AG09319 (cell line): ENCODE measurements at places on chromosomes 1 and 21.

- DNase-seq = no peak
Observed at GRCh38 chr1:244180256-244180655, 129.2 kb downstream of the ZBTB18 start.

GRCh38 chr1:236686815-236687160 lies 489 bp downstream of the ACTN2 start:
- DNase-seq = no peak

DNA sequence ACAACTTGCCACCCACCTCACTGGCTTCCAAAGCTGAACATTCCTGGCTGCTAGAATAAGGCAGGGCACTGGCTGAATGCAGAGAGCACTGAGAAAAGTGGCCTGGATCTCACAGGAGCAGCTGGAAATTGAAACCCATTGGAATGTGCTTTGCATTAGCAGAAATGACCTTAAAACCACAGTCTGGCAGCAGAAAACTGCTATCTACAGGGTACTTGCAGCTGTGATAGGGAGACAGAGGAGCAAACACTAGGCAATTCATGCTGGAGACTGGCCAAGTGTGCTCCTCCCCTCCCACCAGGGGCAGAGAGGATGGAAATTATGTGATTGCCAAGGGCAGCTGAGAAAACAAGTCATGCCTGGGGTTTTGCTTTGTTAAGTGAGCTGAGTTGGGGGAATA lies 47.2 kb downstream of the HSD3B1 start:
- DNase-seq = peak; percentile 38

- no peak for DNase-seq
Observed at GRCh38 chr1:202283991-202284390, 57.7 kb downstream of the UBE2T start.

DNA sequence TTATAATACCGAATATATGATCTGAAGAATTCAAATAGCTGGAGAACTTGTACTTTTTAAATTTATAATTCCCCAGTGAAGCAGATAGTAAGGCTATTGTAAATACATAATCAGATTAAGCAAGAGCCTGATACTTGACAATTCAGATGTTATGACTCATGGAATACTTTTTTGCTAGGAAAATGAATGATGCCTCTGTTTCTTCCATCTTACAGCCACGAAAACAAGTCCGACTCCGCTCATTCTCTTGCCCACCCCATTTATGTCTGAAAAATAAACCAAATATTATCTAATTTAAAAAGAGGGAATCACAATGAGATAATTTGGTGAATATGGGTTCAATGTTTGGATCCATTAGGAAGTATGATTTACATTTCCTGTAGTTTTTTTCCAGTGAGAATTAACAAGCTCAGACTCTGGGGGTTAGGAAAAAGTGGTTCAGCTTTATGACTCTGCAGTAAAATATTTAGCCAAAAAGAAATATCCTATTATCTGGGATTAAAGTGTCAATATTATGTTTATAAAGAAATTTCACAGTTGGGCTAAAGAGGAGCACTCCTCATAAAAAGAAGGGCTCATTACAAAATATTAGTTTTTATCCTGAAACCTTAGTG lies 50.4 kb upstream of the DAB1 start:
- no peak for DNase-seq

DNA sequence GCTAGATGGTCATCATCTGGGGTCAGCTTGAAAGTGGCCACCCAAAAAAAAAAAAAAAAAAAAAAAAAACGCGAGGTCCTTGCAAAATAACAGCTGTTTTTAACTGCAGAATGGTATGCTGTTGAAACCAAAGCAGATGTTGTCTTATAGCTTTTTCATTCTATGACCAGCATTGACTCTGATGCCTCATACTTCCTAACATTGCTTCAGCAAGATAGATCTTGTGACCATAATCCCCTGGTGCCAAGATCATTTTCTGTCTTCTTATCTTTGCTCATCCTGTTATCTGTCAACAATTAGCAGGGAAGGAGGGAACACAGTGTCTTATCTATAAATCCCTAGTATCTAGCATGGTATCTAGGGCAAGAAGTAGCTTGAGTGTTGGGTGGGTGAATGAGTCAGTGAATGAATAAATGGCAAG lies 181.5 kb downstream of the PLPP3 start:
- peak; percentile 47 for DNase-seq

DNA sequence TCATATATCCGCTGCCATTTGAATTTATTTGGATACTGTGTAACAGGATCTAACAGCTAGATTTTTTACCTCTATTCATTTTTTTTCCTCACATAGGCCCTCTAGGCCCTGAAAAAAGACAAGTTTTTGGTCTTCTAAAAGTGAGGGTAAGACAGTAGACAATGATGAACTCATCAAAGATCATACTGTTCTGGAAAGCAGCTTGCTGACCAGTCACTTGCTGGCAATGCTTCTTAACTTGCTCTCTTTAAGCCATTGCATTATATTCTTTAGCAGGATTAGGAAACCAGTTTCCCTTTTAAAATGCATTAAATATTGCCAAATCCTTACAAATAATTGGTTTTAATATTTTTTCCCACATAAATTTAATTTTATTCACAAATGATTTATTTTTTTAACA lies 65.5 kb downstream of the SYT14 start:
- no peak for DNase-seq

DNA sequence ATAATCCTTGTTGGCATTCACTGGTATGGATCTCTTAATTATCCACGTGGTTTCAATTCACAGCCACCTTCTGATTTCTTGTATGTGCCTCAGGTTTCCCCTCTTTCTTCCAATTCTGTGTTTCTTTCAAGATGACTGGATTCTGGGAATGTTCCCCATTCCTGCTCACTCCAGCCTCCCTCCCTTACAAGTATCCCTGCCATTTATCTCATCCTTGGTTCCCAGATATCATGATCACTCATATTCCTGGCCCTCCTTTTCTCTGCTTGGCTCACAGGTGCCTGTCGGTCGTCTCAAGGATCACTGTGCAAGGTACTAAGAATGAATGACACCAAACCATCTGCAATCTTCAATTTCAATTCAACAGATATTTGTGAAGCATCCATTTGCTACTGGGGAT lies 279.2 kb downstream of the ASTN1 start:
- DNase-seq = no peak

DNA sequence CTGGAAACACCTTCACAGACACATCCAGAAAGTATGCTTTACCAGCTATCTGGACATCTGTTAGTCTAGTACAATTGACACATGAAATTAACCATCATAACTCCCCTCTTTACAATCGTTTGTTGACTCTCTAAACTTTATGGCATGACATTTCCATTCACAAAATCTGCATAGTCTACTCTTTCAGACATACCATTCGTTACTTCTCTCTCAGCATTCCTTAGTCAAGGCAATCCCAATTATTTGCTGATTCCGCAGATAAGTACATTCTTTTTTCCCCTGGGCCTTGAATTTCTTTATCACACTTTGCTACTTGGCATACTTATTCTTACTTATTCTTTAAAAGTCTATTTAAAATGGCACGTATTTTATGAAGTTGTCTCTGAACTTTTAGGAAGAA lies 15.1 kb upstream of the CRB1 start:
- no peak for DNase-seq

GRCh38 chr1:212791261-212791675 lies 309 bp downstream of the NSL1 start:
- DNase-seq = peak; percentile 36

GRCh38 chr1:156437037-156437867 lies 63.3 kb downstream of the MEF2D start:
- no peak for DNase-seq

- DNase-seq = no peak
Observed at GRCh38 chr1:225470211-225471108, 42.6 kb upstream of the LBR start.

GRCh38 chr21:39527664-39528381 lies 76.1 kb downstream of the SH3BGR start:
- no peak for DNase-seq

DNA sequence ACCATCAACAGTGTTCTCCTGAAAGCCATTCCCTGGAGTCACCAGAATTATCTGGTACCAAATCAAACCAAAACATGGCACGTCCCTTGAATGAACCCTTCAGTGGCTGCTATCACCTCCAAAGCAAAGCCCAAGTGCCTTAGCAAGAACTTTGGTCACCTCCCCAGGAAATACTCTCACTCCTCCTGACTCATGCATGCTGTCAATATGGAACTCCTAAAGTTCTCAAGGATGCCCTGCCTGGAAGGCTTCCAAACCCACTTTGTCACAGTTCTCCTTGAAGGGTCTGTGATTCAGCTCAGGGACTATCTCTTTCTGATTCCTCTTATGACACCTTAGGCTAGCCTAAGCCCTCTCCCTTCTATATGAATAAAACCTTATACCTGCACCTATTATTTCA lies 146.1 kb upstream of the RUNX1 start:
- no peak for DNase-seq

DNA sequence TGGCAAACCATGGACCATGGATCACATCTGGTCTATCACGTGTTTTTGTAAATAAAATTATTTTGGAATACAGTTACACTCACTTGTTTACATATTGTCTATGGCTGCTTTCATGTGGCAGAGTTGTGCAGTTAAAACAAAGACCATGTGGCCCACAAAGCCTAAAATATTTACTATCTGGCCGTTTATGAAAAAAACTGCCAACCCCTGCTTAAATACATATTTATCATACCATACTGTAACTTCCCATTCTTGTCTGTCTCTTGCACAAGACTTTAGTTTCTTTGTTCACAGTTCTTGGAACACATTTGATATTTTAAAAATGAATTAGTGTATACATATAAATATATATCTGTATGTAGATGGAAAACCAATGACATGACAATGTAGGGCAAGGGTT lies 141.5 kb downstream of the PAPPA2 start:
- no peak for DNase-seq

- DNase-seq = no peak
Observed at GRCh38 chr1:60904099-60904851, 178.1 kb upstream of the NFIA start.

GRCh38 chr21:39918558-39918957 lies 51.3 kb downstream of the PCP4 start:
- no peak for DNase-seq
